ENCODE measurements at places on chromosomes 6 and 20.

GRCh38 chr6:16206595-16207037 lies 31.8 kb upstream of the GMPR start:
- peak; percentile 9 for DNase-seq

DNA sequence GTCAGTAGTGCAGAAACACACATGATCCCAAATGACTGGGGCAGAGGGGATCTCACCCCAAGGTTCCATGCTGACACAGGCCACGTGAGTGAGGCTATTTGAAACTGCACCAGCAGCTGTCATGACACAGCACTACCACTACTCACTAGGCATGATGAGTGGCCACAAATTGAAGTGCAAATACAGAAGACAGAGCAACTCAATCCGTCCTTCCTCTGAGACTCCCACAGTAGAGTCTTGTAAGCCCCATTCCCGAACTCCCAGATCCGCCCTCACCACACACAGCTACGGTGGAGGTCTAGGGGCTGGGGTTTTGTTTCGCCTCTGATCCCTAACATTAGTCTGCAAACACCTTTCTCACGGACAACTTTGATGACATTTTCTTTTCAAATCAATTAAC lies 113.3 kb upstream of the NUP153 start:
- no peak for DNase-seq

- DNase-seq = no peak
Measured at GRCh38 chr6:77231438-77232305, 231.6 kb downstream of the HTR1B start.

DNA sequence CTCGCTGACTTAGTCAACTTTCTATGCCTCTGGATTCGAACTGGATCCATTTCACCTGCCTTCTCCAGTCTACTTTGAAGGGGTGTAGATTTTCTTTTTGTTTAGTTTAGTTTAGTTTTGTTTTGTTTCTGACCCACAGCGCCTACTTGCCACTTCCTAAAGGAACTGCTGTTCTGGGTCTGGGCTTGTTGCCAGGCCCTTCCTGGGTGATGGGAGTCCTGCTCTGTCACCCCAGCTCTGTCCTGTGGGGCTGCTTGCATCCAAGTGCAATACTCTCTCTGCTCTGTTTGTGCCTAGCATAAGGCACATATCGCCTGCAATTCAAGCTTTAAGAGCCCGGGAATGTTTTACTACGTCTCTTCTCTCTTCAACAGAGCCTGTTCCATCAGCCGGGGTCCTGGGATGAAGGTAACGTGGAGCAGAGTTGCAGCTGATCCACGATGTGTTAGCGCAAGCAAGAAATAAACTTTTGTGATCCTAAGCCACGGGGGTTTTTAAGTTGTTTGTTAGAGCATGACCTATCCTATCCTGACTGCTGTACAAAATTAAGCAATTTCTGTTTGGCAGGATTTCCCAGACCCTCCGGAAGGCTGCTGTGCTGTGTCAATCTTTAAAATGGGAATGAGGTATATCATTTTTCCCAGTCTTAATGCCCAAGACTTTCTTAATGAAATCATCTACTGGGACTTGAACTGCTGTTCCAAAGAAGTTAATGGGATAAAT lies 30.9 kb upstream of the TAGAP start:
- no peak for DNase-seq

DNA sequence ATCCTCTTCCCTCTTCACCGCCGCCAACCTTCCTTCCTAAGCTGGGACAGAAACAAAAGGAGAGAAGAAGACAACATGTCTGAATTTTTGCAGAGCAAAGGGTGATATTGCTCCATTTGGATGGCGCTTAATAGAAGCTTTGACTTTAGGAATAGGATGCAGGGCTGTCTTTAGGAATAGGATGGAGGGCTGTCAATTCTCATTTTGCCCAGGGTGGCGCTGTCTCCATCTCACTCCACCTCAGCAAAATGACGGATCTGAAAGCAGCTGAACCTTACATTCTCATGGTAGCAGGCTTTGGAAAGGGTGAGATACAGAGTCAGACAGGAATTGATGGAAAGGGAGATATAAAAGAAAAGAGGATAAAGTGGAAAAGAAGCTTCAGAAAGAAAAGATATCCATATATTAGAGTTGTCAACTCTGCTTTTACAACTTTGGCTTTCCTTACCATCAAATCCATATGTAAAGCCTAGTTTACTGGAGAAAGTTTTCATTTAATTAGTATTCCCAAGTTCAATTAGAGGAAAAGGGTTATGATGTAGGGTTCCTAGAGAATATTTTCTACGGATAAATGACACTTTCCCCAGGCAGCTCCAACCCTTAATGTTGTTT lies 2.4 kb downstream of the MTCL3 start:
- no peak for DNase-seq

Data from stimulated activated CD4-positive, alpha-beta T cell treated with anti-CD3 and anti-CD28 coated beads, Interleukin-1b, Interleukin-23, amount 100 ng/mL, for 1 hour (primary cell).